ENCODE measurements at places on chromosomes 12 and 14.

GRCh38 chr14:98498019-98498885 lies 773.7 kb downstream of the BCL11B start:
- DNase-seq = no peak

DNA sequence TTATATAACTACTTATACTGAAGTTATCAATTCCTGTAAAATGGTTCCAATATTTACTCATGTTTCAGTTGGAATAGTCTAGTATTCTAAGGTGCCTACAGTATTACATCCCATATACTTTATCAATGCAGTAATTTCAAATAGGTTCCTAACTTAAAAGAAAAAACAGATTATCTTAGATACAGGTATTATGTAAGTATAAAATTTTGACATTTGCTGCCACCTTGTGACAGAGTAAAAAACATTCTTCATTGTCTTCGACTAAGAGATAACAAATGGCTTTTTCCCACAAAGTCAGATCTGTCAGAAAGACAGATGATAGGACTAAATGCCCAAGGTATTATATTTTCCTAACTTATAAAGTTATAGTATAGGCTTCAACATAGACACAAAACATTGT lies 78.7 kb downstream of the TXNDC16 start:
- no peak for DNase-seq

- DNase-seq = no peak
Observed at GRCh38 chr12:122860854-122861586, 25.8 kb downstream of the HIP1R start.

DNA sequence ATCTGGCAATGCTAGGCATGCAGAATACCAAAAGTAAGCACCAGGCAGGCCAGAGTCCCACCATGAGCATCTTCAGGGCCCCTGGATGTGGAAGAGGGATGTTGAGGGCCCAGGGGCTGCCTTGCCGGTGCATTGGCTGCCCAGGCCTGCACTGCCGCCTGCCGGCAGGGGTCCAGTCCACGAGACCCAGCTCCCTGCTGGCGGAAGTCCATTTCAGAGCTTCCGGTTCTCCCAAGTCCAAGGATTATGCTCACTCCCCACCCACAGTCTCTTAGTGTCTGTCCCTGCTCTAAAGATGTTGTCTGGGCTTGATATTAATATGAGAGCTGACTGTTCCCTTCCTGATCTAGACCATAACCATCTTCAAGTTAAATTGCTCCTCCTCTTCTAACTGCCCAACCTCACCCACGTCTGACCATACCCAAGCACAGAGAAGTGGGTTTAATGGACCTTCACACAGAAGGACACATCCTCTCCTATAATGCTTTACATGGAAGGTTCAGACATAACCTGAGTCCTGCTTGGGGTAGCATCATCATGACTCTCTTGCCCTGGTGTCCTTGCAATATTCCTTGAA lies 117.4 kb downstream of the DAD1 start:
- no peak for DNase-seq

- no peak for DNase-seq
Observed at GRCh38 chr12:30548203-30548602, 147.5 kb downstream of the IPO8 start.

DNA sequence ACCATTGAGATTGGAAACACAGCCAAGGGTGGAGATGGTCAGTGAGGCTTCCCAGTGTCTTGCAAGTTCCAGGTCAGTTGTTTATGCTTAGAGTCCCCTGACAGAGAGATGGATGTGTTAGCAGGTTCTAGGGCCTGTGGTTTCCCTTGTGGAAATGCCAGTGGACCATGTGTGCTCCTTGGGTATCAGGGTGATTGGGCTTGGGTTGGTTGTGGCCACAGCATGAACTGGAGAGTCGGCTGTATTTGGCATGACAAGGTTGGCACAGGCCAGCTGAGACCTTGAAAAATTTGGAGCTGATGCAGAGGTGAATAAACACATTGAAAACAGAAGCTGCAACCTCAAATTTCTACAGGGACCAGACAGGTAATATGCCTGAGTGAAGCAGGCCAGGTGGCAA lies 668.0 kb downstream of the DIO2 start:
- no peak for DNase-seq

DNA sequence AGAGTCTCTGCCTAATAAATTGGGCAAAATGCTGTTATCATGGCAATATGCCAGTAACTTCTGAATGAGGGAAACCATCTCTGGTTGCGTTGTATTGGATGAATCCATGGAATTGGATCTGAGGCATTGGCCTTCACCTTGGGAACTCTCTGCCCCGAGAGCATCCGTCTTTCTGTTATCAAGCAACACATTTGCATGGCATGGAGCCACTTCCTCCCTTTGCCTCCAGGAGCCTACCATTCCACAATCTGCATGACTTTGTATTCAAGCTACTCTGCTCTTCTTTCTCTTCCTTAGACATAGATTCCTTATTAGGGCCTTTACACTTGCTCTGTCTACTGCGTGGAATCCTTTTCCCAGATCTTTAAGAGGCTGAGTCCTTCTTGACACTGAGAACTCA lies 57.2 kb downstream of the RIC8B start:
- DNase-seq = no peak

- no peak for DNase-seq
Observed at GRCh38 chr14:36346052-36346451, 25.6 kb upstream of the MBIP start.

- no peak for DNase-seq
Observed at GRCh38 chr12:95547522-95548055, 3.7 kb downstream of the USP44 start.

DNA sequence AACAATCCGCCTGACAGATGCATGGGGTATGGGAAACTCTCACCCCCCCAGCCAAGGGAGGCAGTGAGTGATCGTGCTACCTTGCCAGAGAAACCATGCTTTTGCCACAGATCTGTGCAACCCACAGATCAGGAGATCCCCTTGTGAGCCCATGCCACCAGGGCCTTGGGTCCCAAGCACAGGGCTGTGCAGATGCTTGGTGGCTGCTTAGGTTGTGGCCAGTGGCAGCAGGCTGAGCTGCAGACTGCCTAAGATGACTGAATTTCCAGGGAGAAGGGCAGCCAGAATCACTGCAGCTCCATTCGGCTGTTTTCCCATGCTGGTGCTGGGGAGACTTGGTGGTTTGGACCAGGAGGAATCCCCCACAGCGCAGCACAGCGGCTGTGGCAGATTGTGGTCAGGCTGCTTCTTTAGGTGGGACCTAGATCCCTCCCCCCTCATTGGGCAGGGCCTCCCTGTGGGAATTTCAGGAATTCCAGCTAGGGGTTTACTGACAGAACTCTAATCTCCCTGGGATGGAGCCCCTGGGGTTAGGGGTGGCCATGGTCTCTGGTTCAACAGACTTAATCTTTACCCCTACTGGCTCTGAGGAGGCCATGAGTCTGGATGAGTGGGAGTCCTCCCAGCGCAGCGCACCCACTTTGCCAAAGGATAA lies 264.6 kb upstream of the DAAM1 start:
- DNase-seq = no peak

GRCh38 chr14:54784657-54785056 lies 118.0 kb downstream of the GCH1 start:
- no peak for DNase-seq

DNA sequence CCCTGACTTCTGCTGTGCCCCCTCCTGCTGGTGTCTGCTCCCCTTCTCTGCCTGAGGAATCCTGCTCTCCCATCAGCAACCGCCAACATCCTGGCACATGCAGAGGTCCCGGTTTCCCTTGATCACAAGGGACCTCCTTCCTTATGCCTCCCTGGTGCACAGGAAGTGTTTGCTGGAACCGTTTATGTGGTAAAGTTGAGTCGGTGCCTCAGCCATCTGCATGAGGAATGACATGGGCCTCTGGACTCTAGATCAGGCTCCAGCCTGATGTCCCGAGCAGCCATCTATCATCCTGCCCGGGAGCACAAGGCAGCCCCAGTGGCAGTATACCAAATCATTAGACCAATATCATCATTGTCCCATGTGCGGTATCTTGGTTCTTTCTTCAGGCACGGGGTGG lies 90.4 kb downstream of the BORCS5 start:
- no peak for DNase-seq

GRCh38 chr12:112331886-112332285 lies 50.3 kb downstream of the HECTD4 start:
- DNase-seq = no peak

DNA sequence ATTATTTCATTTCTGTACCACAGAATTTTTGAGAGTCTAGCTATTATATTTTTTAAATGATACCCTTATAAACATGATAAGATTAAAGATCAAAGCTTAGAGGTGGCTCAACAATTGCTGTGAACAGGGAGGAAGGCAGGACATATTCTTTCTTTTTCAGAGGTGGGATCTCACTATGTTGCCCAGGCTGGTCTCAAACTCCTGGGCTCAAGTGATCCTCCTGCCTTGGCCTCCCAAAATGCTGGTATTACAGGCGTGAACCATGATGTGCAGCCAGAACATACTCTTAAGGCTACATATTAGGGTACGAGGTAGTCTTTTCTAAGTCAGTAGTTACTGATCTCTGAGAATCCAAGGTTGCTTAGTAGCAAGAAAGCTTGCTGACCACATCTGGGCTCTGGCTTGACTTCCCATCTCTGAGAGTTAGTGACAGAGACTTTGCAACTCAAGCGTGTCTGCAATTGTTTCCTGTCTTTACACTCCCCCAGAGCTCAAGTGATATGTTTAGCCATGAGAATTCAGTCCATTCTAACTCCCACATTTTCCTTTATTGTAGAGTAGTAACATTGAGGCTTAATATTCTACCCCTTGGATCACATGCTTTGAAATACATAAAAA lies 8.6 kb downstream of the RAB5B start:
- no peak for DNase-seq

GRCh38 chr12:131684015-131684725 lies 26.7 kb upstream of the SFSWAP start:
- DNase-seq = no peak

DNA sequence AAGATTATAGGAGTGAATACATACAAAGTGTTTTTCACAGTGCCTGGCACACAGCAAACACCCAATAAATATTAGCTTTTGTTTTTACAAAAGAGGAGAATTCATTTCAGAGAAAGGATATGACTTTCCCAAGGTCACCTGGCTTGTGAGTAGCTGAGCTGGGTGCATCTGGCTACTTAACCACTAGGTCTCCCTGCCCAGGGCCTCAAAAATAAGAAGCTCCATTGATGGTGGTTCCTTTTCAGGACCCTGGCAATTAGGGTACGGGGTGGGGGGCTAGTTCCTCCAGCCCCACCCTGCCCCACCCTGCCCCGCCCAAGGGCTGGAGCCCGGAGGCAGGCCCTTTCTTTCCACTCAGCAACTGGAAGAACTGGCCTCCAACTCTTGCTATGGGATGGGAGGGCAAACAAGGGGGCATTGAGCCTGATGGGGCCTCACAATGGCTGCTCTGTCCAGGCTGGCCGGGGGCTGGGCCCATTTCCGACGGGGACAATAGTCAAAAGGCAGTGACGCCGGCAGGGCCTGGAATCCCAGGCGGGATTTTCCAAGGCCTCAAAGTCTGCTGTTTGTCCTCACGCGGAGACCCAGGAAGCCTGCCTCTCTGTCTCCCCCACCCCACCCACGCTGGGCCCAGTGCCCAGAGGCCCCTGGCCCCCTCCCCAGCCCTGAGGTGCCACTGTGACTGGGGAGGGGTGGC lies 8.2 kb upstream of the ATG101 start:
- DNase-seq = peak; percentile 48

- DNase-seq = no peak
Observed at GRCh38 chr12:56916296-56916995, 17.8 kb downstream of the SDR9C7 start.

GRCh38 chr12:100956311-100956852 lies 161.8 kb downstream of the ANO4 start:
- DNase-seq = no peak

DNA sequence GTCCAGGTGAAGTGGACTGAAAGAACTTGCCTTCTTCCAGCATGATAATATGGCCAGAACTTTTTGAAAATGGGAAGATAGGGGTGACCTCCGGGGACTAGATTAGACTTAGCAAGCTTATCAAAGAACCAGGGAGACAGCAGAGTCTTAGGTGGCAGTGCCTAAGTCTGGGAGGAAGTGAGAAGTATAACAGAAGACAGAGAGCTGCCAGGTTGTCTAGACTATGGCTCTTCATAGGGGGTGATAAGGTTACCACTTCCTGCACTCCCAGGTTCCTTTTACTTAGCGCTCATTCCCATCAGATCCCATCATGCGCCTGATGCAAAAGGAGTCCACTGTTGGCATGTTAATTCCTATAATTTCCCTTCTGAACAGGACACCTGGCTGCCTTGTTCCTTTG lies 69.9 kb downstream of the PLXNC1 start:
- DNase-seq = no peak

DNA sequence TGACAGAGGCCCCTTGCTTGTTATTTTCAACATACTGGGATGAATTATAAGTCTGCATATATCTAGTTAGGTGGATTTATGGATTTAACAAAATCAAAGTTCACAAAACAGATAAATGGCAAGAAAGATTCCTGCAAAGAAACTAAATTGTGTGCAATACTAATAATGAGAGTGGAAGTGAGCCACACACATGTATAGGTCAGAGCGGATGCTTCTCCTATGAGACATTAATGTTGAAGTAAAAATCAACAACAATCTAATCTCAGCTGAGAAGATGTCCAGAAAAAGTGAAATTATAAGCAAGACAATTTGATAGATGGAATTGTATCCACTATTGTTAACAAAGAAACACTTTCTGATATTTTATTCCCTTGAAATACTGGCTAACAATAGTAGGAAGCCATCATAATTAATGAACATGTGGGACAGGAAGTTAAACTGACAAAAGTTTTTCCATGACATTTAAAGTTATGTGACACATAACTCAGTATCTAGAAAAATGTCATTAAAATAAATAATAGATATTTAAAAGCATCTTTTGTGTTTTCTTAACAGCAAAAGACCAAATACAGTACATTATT lies 39.7 kb downstream of the RAD51B start:
- DNase-seq = no peak

DNA sequence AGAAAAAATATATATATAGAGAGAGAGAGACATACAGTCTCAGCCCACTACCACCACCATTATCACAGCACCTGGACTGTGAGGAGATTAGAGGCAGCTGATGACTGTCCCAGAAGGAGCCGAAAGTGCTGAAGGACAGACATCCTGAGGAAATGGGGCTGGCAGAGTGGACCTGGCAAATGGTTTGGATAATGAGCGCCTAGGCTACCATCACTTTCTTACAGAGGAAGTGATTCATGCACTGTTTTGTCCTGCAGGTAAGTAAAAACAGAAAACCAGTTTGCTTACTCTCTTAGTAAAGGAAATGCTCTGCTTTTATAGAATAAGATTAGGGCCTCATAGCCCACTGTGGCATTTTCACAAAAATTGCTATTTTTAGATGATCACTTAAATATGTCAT lies 28.6 kb upstream of the DNM1L start:
- DNase-seq = no peak

GRCh38 chr12:738712-739111 lies 13.7 kb upstream of the WNK1 start:
- no peak for DNase-seq
